ENCODE measurements at places on chromosomes 6 and 20.
A peak's percentile ranks its signal among the peaks of the same experiment; 100 is the strongest.

GRCh38 chr6:2970034-2970685 lies 1.2 kb downstream of the SERPINB6 start:
- no peak for DNase-seq

GRCh38 chr6:46895930-46896329 lies 25.8 kb downstream of the ADGRF5 start:
- no peak for DNase-seq

DNA sequence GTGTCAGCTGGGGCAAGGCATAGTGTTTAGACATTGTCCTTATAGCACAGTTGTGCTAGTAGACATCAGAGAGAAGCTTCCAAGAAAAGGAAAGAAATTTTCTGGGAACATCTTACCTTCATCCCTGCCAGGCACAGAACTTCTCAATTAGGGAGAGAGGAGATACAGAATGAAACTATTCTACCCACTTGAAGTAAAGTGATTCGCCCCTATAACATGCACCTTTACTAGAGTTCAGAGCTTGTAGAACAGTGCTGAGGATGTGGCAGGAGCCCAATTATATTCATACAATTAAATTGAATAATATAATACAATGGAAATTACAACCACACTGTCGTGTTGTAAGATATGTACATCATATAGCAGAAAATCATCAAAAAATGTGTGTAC lies 1063.9 kb upstream of the CITED2 start:
- no peak for DNase-seq

- no peak for DNase-seq
These were observed 50.3 kb downstream of the CHMP4B start for GRCh38 chr20:33861458-33861857.

DNA sequence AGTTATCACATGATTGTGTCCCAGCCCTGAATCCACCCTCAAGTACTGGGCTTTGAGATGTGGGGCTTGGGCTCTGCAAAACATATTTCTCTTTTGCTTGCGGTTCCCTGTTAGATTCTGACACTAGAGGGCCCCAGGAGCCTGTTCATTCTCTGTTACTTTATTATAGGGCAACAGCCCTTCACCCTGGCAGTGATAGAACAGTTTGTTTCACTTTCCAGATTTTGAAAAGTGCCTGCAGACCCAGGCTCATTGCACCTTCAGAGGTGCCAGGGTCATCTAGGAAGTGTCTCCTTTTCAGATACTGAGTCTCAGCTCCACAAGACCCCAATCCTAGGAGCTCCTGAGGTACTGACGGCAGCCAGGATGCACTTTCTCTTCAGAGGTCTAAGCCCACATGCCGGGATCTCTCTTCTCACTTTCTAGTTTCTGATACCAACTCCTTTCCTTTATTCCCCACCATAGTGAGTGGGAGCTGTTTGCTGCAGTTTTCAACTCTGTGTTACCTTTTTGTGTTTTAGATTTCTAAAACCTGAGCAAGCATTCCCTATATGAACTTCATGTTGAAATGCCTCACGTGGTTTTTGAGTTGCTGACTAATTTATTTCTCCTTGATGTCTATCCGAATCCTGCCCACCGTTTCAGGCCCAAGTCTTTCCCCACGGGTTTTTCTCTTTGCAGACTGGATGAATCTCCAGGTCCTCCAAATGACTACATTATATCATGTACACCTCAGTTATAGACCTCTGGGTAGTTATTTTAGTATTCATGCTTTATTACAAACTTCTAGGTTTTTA lies 10.9 kb downstream of the ABT1 start:
- DNase-seq: peak; percentile 14

DNA sequence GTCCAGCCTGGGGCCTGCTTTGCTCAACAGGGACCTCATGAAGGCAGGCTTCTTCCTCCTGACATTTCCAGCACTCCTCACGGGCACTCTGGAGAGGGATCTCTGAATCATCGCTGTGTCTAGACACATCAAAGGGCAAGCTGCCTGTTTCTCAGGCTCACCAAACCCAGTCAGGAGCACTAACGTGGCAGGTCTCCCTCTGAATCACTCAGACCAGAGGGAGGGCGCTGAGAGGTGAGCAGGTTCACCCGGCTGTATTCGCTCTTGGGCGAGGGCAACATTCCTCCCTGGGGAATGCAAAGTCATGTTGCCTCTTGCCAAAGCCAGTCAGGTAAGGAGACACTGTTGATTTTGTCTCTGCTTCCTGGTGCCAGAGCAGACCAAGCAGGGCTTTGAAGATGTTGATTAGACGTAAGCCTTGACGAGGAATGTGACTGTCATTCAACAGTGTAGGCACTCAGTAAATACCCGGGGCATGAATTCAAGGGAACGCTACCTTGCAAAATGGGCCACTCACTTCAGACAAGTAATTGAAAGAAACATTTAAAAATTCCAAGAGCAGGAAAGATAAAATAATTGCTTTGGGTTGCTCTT lies 50.1 kb downstream of the CYP24A1 start:
- DNase-seq: no peak

- DNase-seq: no peak
These were observed 78.1 kb downstream of the INSM1 start for GRCh38 chr20:20446001-20446400.

GRCh38 chr20:20702330-20703245 lies 9.9 kb downstream of the RALGAPA2 start:
- no peak for DNase-seq

DNA sequence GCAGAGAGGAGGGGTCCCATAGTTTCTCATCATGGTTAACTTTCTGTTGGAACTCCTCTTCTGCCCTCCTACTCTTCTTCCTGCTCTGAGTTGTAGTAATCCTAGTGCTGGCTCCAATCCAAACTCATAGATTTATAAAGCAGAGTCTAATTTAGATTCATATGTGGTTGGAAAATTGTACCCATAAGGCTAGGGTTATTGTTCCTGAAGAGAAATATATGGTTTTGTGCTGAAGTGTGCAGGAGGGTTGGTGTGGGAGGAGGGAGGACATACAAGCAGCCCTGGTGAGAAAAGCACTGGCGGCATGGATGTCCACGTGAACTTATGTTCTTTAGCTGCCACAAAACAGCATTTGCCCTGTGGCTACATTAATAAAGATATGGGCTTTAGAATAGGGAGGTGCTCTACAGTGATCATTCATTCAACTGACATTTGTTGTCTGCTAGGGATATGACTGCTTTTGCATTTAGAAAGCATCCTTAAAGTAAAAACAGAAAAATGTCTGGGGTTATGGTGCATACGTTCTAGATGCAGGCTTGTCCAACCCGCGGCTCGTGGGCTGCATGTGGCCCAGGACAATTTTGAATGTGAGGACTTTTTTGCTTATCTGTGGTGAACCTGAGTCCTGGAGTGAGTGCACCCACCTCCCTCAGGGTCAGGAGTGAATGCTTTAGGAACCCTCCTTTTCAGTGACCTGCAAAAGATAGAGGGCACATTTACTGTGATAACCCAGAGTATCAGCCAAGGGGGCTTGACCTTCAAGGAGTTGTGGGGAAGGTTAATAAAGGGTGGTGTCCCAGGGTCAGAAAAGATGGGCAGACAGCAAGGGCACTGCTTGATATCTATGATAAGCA lies 4.1 kb downstream of the HLA-A start:
- DNase-seq: no peak

GRCh38 chr6:113744861-113745260 lies 112.3 kb upstream of the MARCKS start:
- DNase-seq: no peak

DNA sequence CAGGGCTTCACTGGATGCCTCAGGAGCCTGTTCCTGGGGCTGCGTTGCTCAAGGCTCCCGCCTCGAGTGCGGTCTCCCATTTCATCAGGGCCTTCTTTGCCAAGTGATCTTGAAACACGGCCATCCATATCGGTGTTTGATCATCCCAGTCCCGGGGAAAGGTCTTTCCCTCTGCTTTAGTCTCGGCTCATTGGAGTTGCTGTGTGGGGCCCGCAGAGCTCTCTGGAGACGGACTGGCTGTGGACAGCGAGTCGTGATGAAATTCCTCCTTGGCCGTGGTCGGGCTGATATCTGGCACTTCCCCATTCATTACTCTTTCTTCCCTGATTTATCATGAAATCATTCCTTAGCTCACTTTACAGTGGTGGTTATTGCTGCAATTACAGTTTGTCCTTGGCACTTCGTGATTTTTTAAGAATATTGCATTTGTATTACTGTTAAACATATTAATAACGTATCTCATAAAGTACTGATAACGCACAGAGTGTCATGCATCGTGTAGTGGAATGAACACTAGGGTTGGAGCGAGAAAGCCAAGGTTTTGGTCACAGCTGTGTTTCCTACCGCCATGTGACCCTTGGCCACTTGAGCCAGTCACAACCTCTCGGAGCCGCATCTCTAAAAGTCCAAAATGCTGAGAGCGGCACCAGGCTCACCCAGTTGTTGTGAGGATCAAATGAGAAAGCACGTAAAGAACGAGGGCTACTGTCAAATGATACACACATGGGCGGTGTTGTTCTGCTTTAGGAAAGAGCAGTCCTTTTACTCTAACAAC lies 71.8 kb downstream of the MTHFD1L start:
- DNase-seq: no peak

DNA sequence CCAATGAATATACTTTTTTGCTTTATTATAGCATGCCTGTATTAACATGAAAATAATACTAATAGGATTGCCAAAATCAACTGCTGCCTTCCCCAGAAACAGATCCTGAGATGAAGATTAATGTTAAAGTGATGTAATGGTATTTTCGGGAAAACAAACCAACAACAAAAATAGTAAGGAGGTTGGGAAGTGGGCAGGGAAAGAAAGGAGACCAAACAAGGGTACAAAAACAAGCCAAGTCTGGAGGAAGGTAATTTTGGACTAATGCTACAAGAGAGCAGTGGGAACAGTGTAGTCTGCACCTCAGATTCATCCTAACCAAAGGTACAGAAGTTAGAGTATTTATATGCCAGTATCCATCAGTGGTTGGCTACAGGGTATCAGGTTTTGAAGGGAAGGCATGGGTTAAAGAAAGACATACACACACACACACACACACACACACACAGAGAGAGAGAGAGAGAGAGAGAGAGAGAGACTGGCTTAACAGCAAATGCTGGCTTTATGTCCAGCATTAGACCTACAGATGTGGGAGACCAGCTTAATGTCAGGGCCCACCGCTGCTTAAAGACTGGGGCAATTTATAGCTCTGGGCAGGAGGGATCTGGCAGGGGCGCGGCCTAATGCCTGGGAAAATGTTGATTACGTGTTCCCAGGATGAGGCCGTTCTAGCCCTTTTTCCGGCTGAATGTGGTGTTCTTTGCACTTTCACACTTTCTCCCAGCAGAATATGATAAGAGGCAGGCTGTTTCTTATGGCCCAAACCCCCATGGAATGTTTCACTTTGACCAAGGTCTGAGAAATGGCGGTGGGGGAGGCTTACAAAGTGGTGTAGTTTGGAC lies 3.8 kb upstream of the SLC17A1 start:
- no peak for DNase-seq

- DNase-seq: no peak
These were observed 127.3 kb upstream of the MTHFD1L start for GRCh38 chr6:150738092-150738629.

DNA sequence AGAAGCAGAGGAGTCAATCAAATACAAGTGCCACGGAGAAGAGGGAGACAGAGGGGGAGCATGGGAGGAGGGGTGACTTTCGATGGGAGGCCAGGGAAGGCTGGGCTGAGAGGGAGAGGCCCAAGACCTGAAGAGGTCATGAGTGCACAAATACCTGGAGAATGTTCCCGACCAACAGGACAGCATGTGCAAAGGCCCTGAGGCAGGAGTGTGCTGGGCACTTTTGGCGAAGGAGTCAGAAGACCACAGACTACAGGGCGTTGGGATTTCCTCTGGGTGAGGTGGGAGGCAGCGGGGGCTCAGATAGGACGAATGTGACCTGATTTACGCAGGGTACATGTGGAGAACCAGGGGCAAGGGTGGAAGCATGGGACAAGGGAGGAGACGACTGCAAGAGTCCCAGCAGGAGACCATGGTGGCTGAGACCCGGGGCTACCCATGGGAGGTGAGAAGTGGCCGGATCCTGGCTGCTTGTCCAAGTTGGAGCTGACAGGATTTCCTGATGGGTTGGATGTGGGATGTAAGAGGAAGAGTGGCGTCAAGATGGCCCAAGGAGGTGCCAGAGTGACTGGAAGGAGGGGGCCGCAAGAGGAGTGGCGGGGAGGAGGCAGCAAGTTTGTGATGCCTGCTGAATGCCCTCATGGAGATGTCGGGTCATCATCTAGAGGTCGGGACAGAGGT lies 23.4 kb downstream of the PREX1 start:
- no peak for DNase-seq

DNA sequence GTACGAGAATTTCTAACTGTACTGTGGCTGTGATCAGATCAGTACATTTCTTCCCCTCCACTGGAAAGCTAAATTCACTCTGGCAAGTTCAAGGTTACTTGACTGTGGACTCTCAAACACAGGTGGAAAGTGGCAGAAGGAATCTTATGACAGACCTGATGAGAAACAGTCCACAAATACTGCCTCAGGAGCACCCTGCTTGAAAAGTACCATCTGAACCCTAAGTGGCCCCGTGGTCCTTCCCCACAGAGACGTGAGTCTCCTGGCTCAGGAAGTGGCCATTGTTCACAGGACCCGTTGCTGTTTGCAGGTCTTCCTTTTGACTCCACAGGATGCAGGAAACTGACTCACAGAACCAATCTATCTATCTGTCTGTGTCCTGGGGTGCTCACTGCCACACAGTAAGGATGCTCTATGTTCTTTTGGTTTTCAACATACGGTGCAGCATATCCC lies 47.5 kb upstream of the NHSL1 start:
- DNase-seq: no peak

- no peak for DNase-seq
These were observed 897 bp downstream of the CD2AP start for GRCh38 chr6:47478233-47479139.

- DNase-seq: no peak
These were observed 9.3 kb upstream of the NQO2 start for GRCh38 chr6:2990248-2990931.

DNA sequence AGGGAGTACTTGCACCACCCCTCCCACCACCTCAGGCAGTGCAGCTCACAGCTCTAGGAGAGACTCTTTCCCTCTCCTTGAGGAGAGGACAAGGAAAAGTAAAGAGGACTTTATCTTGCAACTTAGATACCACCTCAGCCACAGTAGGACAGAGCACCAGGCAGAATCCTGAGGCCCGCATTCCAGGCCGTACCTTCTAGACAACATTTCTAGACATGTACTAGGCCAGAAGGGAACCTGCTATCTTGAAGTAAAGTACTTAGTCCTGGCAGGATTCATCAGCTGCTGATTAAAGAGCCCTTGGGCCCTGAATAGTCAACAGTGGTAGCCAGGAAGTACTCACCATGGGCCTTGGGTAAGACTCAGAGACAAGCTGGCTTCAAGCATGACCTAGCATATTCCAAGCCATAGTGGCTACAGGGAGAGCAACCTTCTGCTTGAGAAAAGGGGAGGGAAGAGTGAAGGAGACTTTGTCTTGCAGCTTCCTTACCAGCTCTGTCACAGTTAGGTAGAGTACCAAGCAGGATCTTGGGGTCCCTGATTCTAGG lies 384.4 kb upstream of the RNF217 start:
- DNase-seq: no peak

DNA sequence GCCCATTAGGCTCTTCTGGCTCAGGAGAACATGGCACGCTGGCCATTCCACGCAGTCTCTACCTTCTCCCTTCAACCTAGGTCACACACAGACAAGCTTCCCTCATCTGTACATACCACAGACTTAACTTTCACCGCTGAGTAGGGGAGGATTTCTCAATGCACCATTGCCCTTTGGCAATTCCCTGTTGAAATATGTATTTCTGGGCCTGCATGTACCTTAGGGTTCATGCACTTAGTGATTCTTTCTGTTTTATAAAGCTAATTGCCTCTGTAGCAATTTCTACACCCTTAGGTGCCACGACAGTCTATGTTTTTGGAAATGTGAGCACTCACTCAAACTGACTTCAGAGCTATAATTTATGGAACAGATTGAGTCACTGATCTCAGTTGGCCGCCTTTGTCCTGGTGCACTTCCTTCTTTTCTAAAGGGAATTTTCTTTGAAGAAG lies 253.8 kb upstream of the PRDM1 start:
- no peak for DNase-seq
